Fibroblast of skin of right quadriceps (primary cell): ENCODE measurements at places on chromosomes 4 and X.

- no peak for DNase-seq
Measured at GRCh38 chr4:5389756-5390310, 318.5 kb downstream of the EVC2 start.

DNA sequence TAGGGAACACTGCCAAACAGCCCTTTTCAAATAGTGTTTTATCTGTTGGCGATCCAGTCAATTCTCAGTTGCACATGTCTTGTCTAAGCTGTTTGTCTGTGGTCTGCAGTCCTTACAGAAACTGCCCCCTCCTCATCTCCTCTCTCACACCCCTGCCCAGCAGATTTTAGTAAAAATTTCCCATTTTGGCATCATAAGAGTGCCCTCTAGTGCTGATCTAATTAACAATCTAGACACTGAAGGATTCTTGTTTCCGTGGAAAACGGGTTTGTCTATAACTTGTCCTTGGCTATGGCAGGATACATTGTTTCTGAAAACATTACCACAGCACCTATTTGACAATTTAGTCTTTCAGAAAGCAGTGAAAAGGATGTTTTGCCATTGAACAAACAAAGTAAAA lies 227.2 kb upstream of the MBNL3 start:
- DNase-seq: no peak

DNA sequence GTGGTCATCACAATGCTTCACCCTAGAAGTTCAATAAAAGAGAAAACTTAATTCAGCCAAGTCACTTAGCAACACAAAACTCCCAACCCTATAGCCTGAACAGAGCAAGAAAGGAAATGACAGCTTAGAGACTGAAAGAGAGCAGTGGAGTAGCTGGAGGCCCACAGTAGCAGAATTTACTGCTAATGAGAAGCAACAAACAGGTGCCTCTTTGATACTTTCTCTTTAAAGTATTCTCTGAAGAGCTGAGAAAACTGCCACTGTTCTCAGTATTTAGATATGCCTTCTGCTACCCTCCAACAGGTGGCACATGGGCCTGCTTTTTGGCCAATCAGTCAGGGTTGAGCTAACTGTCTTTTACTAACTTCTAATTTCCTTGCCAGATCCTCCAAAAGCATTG lies 240.0 kb downstream of the GPC3 start:
- DNase-seq: no peak

GRCh38 chr4:109432696-109433095 lies 919 bp upstream of the SEC24B start:
- peak; percentile 80 for DNase-seq

DNA sequence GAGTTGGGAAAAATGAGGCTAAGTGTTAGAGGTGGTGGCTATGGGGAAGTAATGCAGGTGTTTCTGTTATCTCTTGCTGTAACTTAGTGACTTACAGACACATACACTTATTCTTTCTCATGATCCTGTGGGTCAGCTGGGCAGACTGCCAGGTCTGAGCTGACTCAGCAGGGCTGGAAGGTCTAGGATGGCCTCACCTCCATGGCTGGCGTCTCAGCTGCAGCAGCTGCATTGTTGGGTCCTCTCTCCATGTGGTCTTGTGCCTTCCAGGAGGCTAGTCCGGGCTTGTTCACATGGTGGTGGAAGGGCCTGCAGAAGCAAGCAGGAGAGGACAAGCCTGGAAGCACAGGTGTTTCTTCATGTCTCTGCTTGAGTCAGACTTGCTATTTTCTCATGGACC lies 172.7 kb downstream of the NHS start:
- DNase-seq: peak; percentile 60

DNA sequence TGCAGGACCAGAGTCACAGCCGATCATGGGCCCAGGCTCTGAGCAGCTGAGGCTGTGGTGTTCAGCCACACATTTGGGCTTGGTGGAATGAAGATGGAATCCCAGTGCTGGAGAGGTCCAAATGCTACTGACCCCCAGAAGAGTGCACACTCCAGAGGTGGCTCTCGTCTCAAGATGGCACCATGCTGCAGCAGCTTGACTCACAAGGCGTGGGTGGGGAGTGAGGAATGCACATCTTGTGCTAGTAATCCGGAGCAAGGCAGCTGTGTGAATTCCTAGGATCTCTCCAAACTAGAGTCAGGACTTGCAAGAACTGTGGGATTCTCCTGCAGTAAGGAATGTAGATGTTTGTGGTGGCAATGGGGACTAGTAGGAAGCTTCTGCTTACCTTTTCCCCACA lies 28.7 kb downstream of the RAB28 start:
- peak; percentile 13 for DNase-seq

DNA sequence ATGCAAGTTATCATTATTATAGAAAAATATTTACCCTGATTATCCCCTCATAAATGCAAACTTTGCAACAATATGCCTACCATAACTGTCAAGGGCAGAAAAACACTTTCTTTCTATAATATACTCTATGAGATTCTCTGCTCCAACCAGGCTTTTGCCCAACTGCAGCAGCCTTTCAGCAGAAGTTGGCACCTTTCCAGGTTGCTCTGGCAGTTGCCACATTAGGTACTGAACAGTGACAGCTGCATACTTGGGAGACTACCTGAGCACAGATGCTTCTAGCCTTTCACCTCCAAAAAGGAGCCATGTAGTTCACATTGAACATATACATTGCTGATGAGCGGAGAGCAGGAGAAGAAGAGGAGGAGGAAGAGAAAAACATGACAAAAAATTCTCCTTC lies 69.5 kb upstream of the BRWD3 start:
- no peak for DNase-seq

GRCh38 chr4:80422727-80423404 lies 87.3 kb downstream of the CFAP299 start:
- no peak for DNase-seq
